ENCODE measurements at places on chromosomes 1 and 21.

DNA sequence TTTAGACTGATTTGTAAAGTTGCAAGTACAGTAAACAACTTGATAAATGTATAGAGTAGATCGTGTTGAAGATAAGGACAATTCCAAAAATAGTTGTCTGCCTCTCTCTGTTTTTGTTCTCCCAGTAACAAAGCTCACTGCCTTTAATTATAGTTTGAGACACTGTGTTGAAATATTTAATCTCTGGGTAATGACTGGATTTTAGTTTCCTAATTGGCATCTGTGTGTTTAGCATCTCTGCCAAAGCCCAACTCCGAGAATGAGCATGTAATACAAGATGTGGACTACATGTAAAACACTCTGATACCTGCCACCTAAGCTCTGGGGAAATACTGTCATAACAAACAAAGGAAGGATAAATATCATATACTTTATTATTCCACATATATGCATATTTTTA lies 27.7 kb upstream of the SDE2 start:
- DNase-seq = no peak

GRCh38 chr1:192442736-192443135 lies 125.9 kb downstream of the RGS21 start:
- DNase-seq = no peak

DNA sequence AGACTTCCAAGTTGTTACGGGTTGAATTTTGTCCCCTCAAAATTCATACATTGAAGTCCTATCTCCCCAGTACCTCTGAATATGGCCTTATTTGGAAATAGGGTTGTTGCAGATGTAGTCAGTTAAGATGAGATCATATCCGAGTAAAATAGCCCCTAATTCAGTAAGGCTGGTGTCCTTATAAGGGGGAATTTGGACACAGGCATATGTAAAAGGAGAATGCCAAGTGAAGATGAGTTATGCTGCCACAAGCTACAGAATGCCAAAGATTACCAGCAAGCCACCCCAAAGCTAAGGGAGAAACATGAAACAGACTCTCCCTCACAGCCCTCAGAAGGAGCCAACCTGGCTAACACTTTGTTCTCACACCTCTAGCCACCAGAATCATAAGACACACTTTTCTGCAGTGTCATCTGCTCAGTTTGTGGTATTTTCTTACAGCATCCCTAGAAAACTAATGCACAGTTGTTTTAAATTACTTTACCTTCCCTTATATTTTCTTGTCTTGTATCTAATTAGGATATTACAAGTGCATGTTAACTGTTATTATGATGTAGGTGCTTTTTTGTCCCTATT lies 43.3 kb upstream of the PRDX6 start:
- DNase-seq = no peak

DNA sequence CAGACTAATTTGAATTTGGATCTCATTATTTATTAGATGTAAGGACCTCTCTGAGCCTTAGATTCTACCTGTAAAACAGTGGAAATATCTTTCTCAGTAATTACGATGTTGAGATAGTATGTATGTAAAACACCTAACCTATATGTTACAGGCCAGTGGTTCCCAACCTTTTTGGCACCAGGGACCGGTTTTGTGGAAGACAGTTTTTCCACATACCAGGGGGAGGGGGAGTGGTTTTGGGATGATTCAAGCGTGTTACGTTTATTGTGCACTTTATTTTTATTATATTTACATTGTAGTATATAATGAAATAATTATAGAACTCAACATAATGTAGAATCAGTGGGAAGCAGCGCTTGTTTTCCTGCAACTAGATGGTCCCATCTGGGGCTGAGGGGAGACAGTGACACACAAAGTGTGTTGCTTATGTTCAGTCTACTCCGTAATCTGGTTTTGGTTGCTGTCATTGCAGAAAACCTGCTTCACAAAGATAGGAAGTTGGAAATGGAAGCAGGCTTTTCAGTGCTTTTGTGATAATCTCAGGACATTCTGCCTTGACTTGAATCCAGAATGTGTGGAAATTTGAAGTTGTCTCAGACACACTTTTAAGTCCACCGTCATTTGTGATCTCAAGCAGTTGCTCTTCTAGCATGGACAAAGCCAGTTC lies 12.8 kb downstream of the XPR1 start:
- DNase-seq = no peak

- no peak for DNase-seq
Measured at GRCh38 chr21:41965461-41966013, 11.7 kb upstream of the C2CD2 start.

GRCh38 chr1:206923009-206923960 lies 1.5 kb upstream of the FCMR start:
- DNase-seq = peak; percentile 75

- no peak for DNase-seq
Measured at GRCh38 chr1:40651138-40651857, 14.2 kb downstream of the RIMS3 start.

GRCh38 chr21:35091496-35091895 lies 42.4 kb upstream of the RUNX1 start:
- no peak for DNase-seq

- peak; percentile 16 for DNase-seq
Measured at GRCh38 chr21:34192646-34193285, 119.4 kb downstream of the MRPS6 start.

DNA sequence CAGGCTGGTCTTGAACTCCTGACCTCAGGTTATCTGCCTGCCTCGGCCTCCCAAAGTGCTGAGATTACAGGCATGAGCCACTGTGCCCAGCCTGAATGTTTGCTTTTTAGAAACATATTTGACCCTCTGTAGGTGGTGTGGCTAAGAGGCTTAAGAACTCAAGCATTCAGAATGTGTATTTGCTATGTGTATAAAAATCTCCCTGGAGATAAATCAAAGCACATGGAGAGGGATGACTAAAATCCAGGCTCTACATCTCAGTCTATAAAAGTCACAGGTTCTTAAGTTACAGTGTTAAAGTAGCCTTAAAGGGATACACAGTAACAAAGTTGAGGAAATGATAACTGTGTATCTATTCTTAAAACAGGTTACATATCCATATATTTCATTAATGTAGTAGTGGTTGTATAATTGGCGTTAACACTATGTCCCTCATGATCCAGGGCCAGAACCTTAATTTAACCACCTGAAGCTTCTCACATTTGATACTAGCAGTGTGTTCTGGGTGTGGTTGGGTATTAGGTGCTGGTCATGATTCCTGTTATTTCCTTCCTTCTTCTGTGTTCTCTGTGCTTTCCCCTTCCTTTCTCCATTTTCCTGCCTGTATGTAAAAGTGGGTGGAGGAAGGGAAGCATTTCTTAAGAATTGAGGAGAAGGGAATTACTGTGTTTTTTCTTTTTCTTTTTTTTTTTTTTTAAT lies 16.2 kb downstream of the GIPC2 start:
- DNase-seq = no peak

- no peak for DNase-seq
Measured at GRCh38 chr1:173414539-173415226, 62.5 kb upstream of the PRDX6 start.

DNA sequence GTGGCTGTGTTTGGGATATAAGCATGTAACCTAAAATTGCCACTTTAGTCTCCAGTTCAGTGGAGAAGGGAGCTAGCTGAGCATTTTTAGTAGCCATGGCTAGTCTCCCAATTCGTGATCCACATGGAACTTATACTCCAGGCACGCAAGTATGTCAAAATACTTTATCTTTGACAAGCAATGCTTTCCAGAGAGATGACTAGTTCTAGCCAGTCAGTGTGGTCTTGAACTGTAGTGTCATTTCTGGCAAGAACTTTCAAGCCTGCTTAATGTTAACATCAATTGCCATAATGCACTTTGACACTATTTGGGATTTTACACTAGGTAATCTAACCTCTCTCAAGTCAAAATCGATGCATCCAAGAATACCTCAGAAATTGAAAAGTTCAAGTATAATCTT lies 660.0 kb downstream of the PTPRC start:
- DNase-seq = no peak

DNA sequence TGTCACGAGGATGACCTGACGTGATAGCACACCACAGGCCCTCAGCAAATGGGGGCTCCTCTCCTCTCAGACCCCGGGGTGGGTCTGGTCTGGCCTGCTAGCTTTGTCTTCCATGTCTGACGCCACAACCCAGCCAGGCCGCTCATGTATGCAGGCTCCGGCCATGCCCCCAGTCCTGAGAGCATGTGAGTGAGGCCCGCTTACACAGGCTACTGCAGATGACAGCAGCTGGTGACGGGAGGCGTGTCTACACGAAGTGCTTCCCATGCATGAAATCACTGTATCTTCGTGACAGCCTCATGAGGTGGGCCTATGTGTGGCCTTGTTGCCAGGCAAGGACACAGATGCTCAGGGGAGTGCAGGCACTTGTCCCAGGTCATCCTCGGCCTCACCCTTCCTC lies 16.4 kb downstream of the WNT4 start:
- no peak for DNase-seq

GRCh38 chr1:77103486-77103885 lies 115.7 kb downstream of the PIGK start:
- no peak for DNase-seq

GRCh38 chr1:206883876-206884275 lies 13.4 kb upstream of the IL24 start:
- no peak for DNase-seq

- no peak for DNase-seq
Measured at GRCh38 chr1:9202240-9202870, 32.2 kb upstream of the H6PD start.

DNA sequence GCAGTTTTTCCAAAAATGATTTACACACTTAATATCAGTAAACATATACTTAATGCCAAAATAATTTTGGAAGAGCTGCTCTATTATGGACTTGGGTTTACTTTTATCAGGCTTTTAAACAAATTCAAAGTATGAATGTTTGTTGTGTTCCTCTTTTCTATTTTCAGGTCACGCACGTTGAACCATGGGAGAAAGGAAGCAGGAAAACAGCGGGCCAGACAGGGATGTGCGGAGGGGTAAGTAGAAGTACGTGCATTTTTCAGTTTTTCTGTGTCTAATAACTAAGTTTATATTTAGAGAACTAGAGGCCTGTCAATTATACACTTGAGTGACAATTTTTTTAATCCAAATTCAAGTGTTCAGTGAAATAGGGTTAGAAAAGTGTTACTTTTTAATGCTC lies 3.4 kb downstream of the PRPF38B start:
- DNase-seq = no peak

DNA sequence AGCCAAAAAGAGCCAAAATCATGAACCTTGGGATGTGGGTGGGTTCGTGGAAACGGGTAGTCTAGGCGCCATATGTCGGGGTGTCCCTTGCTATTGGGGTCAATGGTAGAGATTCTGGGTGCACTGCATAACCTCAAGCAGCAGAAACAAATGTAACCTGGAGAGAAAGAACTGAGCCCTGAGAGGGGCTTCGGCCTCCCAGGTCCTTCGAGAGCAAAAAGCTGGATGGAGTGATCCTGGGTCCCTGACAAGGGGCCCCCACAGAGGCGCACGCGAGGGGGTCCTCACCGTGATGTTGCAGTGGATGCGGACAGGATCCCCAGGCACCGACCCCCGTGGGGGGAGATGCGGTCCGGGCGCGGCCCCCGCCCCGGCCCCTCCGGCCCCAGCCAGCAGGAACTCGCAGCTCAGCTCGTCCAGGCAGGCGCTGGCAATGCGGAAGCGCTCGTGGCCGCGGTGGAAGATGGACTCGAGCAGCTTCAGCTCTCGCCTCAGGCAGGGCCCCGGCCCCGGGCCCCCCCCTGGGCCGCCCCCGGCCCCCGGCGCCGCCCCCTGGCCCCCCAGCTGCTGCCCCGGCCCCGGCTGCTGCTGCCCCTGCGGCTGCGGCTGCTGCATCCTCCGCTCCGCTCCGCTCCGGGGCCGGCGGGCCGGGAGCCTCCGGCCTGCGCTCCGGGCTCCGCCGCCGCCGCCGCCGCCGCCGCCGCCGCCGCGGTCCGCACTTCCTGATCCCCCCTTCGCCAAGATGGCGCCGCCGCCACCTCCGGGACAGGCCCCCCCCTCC lies at the start of gene UBE2Q1:
TSS of gene UBE2Q1 (minus strand) at position 724 of the 781 bp plus-strand sequence. CDS start at position 615, 109 bp downstream.
- DNase-seq = peak; percentile 44

- DNase-seq = no peak
Measured at GRCh38 chr1:89243046-89243445, 29.6 kb downstream of the GBP5 start.

DNA sequence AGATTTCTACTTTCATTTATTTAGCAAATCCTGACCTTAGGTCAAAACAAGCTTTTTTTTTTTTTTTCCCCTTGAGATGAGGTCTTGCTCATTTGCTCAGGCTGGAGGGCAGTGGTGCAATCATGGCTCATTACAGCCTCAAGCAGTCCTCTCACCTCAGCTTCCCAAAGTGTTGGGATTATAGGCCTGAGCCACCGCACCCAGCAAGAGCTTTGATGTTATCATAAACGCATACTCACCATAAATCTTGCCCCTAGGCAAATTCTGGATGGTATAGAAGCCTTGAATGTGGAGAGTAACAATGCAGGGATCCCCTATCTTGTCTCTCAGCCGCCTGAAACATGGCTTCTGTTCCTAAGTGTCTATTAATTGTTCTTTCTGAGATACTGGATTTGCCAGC lies 24.8 kb upstream of the CLDN8 start:
- DNase-seq = no peak

DNA sequence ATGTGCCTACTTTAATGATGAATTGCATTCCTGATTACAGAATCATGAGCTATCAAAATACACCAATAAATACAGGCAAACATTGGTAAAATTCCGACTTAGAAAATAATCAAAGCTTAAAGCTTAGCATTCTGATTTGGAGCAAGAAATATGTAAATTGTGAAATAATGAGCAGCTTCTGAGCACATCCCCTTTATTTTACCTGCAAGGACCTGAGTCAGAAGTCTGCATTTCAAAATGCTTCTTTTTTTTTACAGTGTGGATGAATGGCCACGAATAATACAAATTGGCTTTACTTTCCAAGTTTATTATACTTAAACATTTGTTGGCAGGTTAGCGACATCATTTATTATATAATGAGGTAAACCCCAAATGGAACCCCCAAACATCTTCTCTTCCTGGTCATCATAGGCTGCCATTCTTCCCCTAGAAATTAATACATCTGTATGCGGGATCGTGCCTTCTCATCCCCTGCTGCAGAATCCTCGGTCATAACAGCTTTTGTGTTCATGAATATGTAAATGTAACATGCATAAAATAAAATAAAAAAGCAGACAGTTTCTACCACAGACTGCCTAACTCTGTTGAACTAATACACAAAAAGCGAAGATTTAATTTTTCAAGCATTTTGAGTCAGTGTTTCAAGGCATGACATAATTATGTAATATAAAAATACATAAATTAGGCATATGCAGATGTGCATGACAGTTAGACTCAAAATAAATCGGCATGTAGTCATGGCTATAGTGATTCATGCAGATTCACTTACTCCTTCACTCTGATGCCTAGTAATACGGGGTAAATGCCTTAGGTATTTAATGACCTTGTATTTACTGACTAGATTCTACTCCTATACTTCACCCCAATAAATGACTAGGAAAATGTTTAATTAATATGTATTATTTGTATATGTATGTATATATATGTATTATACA lies 339.7 kb downstream of the USP25 start:
- DNase-seq = no peak

DNA sequence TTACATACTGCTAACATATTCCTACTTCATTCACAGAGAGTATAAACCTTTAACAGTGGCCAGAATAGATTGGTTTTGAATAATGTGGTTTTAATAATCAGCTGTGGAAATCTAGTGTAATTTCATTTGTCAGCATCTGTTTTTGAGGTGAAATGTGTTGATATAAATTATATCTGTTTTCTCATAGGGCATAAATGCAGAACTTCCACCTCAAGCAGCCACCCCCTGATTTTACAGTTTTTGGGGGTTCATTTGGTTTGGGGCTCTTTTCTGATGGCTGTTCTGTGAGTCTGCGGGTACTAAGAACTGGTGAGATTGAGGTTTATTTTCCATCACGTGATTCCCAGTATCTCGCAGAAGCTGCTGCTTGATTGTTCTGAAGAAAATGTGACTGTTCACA lies 23.2 kb downstream of the EDARADD start:
- no peak for DNase-seq

All from stimulated activated naive CD8-positive, alpha-beta T cell treated with anti-CD3 and anti-CD28 coated beads, Interleukin-15, Interleukin-2, amounts not matched to agents 100 U/mL and 50 U/mL, for 24 hours (primary cell).